ENCODE measurements at places on chromosomes 7 and 10. TPM values are rescaled to one million over a fixed set of nuclear protein-coding genes. Genes with fewer than 3 reads are reported as not detected.

Gene FGL2
- total RNA-seq, result 110 TPM

Gene NOC3L
- total RNA-seq, result 26.5 TPM

Gene PROSER2
- total RNA-seq, result 8.6 TPM

Gene SPDYE5
- not detected for total RNA-seq

Gene EXOSC1
- total RNA-seq, result 22.5 TPM

Gene ERCC6
- total RNA-seq, result 17.8 TPM

Gene AGR2
- 73.1 TPM for total RNA-seq

Gene PLCE1
- 20.3 TPM for total RNA-seq

Gene MRPL32
- total RNA-seq, result 57.9 TPM

Gene CALHM3
- not detected for total RNA-seq

Gene FAM25C
- not detected for total RNA-seq

Gene SLC26A3
- not detected for total RNA-seq

Gene ABCA13
- total RNA-seq, result 0.72 TPM

Gene GBX1
- not detected for total RNA-seq

Gene NXPH1
- total RNA-seq, result not detected

Gene ANXA8L1
- 23.3 TPM for total RNA-seq

Gene DDC
- not detected for total RNA-seq

Gene FAM20C
- total RNA-seq, result 29.7 TPM
